ENCODE measurements at places on chromosomes 4 and X.

- DNase-seq = peak; percentile 23
These were observed 866 bp upstream of the UVSSA start for GRCh38 chr4:1345903-1346780.

DNA sequence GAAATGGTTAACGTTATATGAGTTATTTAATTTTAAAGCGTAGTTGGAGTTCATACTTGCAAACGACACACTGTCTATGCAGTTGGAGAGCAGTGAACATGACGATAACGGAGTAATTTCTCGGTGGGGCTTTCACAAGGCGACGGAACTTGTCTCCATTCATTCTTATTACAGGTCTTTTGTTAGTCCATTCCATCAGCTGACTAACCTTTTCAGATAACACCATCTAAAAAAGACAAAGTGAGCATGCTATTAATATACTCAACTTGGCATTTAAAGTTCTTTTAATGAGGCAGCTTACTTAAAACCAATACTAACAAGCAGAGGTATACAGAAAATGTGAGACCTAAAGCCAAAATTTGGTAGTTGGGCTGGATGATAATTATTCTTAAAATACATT, 19.9 kb downstream of the MAGT1 start:
- no peak for DNase-seq

- no peak for DNase-seq
These were observed 548.7 kb upstream of the DIPK2B start for GRCh38 chrX:45749375-45749774.

DNA sequence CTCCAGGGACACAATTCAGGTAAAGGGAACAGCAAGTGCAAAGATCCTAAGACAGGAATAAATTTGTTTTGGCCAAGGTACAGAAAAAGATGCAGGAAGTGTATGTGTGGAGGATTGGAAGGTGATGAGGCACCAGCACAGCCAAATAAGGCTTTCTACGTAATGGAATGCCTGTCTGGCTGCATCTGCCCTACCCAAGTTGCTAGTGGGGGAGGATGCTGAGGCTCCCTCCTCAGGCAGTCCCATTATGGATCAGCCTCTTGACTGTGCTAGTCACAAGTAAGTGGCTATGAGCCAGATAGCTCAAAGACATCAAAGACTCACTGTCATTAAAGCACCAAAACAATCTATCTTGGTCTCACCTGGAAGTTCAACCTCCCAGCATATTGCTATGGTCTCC, 300.9 kb upstream of the FAT4 start:
- DNase-seq = no peak

DNA sequence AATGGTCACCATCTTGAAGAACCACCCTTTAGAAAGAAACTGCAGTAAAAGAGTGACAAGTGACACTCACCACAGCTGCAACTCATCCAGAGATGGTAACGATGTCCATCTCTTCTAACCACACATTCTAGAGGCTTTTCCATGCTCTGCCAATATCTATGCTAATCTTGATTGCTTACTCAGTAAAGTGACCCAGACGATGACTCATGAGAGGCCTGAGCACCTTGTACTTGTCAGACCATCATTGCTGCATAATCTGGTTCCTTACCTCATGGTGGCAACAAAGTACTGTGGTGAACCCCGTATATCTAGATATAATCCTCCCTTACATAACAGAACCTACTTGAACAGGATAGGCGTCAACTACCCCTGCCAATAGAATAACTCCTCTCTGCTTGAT, 75.6 kb downstream of the CCNG2 start:
- DNase-seq = no peak

DNA sequence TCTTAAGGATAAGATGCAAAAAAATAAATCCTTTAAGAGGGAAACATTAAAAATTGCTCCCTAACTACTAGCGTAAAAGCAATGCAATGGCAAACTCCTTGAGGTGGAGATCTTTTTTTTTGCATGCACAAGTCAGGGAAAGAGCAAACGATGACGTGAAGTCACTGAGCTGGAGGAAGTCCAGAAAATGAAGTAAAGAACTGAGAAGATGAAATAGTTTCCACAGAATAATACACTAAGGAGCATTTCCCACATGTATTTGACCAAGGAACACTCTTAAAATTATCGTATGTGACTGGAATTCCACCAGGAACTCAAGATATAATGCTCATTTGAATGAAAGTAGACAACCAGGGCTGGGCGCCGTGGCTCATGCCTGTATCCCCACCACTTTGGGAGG, 21.0 kb upstream of the DOCK11 start:
- DNase-seq = no peak

DNA sequence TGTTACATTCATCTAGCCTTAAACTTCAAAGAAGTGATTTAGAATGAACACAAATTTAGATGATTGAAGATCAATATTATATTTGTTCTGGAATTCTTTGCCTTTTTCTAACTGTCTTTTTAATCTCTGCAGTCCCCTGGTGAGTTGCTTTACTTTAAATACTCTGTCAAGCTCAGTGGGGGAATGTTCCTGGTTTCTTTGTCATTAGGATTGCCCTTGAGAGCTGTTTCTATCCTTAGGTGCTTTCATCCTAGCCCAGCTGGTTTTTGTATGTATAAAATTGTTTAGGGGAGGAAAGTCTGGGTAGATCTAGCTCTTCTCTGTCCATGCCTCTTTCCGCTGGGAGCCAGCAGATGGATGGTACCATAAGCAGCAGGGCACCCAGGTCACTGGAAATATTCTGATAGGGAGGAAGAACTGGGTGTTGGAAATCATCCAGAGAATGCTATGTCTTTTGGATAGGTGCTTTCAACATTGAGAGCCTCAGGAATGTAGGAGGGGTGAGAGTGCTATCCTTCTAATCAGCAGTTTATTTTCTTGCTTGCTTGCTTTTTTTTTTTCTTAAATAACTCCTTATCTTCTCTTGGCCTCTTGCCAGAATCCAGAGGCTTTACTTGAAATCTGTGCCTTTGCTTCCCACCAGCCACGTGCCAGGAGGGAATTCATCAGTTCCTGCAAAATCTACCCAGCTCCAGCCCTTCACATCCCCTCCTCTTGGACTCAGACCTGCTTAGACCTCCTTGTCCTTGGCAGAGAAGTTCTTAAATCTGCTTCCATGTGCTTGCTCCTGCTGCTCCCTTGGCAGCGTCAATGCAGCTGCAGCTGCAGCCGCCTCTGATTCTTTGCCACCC, 215.3 kb upstream of the ANXA3 start:
- DNase-seq = no peak

GRCh38 chr4:109640644-109641043, 62.6 kb downstream of the CASP6 start:
- no peak for DNase-seq

DNA sequence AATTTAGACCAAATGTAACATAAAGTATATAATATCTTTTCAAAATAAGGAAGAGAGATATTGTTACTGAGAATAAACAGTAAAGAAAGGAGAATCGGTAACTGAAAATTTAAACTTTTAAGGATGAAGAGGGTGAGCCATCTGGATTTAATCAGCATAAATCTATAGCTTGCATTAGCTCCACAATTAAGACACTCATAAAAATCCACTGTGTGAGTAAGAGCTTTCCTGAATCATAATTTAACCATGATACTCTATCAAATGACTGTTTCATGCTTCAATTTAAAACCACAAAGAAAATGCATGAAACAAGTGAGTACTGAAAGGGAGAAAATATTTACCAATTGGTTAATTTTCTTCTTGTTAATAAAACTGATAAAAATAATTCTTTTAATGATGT, 951.5 kb upstream of the SLIT2 start:
- no peak for DNase-seq

- DNase-seq = no peak
These were observed 2.1 kb downstream of the C4orf54 start for GRCh38 chr4:99655308-99656081.

DNA sequence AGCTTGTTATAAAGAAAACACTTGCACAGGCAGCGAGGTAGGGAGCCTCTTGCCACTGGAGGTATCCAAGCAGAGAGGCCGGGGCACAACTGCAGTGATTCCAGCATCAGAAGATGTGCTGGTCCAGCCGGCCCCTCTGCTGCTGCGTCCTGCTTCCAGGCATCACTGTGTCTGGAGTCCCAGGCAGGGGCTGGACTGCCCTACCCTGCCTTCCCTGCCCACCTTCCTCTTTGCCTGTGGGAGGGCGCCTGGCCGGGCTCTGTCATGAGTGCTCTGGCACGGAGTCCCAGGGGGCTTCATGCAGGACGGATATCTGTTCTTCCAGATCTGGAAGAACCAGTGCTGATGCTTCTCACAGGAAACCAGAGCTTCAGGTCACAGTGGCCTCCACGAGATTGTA, 187.6 kb upstream of the PSAPL1 start:
- DNase-seq = no peak

- DNase-seq = no peak
These were observed 56.9 kb downstream of the ATG4A start for GRCh38 chrX:108148524-108148923.

DNA sequence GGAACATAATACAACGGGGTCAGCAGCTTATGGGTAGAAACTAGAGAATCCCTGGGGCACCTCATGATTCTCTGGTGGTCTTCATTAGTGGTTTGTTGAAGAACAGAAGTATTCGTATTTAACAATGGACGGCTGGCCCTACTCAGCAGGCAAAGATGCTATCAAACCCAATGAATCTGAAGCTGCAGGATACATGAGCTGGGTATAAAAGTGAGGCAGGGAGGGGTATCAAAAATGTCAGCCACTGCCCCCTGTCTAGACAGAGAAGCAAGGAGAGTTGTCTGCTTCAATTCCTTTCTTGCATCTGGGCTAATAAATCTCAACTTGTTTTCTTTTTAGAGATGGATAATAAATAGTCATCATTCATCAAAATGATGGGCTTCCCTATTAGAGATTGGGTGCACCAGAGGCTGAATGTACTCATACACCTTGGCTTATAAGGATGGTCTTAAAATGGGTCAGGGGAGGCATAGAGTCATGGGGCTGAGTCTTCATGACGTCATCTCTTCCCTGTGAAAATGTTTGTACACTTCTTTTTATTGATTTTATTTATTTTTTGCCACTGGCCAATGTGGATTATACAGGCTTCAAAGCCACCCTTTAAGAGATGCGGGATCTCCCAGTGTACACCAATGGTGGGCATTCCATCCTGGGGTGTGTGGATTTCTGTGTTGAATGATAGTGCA, 259.5 kb downstream of the SHOX start:
- DNase-seq = no peak

DNA sequence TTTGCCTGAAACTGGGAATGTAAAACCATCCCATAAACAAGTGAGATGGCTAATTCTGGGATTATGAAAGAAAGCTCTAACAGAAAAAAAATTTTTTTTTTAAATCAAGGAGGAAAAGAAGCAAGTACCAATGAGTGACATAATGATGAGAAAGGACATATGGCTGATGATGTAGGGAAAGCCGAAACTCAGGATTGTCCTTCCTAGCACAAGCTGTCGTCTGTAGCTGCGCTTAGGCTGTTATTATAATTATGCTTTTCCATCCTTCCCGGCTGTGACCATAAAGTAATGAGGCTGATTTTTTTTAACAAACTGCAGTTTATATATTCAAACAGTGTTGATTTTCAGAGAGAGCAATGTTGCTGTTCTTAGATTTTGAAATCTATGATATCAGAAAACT, 209.8 kb upstream of the NOCT start:
- no peak for DNase-seq

- DNase-seq = no peak
These were observed 30.9 kb downstream of the RASSF6 start for GRCh38 chr4:73589261-73589847.

- no peak for DNase-seq
These were observed 63.7 kb downstream of the TENM3 start for GRCh38 chr4:182306792-182307507.

DNA sequence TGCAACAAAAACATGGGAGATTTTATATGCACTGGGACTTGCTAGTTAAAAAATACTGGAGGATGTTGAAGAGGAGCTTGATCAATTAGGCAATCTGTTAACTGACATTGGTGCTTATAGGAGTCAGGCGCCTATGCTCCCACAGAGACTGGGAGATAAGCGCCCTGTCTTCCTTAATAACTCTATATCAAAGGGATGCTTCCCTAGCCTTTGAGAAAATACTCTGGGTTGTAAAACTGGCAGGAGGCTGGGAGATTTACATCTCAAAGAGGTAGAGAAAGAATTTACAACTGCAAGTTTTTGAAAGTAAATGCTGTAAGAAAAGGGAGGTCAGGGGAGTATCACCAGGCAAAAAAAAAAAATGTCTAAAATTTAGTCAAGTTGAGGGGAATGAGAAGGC, 325.4 kb downstream of the PCDH10 start:
- DNase-seq = no peak

GRCh38 chr4:121168446-121169281, 4.5 kb upstream of the TNIP3 start:
- DNase-seq = no peak

DNA sequence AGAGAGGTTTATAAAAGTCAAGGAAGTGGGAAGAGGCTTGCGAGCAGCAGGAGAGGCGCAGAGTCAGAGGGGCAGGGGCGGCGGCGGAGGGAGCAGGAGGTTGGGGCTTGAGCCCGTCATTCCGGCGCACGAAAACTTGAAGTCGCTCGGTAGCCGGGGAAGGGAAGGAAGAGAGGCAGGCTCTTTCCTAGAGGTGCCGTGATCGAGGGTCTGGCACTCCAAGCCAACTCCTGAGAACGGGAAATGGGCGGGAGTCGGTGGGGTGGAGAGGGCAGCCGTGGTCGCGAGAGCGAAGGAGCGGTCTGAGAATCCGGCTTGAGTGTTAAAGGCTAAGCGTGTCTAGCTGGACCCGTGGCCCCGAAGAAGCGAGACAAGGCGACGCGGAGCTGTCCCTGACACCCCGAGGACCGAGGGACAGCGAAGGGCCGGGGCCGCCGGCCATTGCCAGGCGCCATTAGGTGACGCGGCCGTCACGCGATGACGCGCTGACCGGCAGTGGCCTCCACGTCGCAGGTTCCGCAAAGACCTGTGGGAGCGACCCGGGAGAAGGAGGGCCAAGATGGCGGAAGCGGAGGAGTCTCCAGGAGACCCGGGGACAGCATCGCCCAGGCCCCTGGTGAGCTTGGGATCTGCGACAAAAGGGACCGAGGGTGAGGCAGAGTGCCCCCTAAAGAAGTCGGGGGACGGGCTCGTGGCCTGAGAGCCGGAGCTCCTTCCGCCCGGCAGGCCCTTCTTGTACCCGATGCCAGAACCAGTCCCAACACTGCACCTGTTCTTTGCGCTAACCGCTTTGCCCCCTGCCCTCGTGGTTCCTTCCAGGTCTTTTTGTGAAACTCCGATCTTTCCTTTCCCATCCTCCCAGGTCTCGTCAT, at the start of gene YIPF6:
Gene YIPF6, plus strand, starts transcription at position 544 of the 872 bp plus-strand sequence. Its CDS starts 16 bp downstream, at position 560.
- DNase-seq = peak; percentile 53

GRCh38 chr4:80072744-80073472, at the start of gene ANTXR2:
Gene ANTXR2, minus strand, starts transcription at chr4:80073229. Its CDS starts 669 bp downstream, at chr4:80072560.
- DNase-seq = peak; percentile 37

GRCh38 chr4:176238157-176238610, 30.8 kb downstream of the ASB5 start:
- DNase-seq = no peak

DNA sequence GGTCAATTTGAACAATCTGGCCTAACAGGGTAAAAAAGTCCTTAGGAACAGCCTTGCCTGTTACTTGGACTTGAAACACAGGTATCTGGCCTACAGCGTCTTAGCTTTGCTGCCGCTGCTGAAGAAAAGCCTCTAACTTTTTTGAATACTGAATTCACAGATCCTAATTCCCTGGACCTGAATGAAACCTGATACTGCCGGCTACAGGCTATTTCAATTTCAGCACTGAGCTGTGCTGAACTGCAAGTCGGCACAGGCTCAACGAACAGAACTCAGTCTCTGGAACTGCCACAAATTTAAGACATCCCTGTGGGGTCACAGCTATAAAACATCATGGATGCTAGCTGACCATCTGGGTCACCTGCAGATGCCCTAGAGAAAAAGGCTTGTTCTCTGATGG, 7.2 kb downstream of the NR0B1 start:
- no peak for DNase-seq

GRCh38 chr4:53023677-53024299, 161.7 kb downstream of the RASL11B start:
- no peak for DNase-seq

Measured in stimulated activated CD4-positive, alpha-beta T cell treated with anti-CD3 and anti-CD28 coated beads, Interleukin-1b, Interleukin-23, amount 100 ng/mL, for 4 hours (primary cell).